ENCODE measurements at places on chromosomes 16 and 17.

DNA sequence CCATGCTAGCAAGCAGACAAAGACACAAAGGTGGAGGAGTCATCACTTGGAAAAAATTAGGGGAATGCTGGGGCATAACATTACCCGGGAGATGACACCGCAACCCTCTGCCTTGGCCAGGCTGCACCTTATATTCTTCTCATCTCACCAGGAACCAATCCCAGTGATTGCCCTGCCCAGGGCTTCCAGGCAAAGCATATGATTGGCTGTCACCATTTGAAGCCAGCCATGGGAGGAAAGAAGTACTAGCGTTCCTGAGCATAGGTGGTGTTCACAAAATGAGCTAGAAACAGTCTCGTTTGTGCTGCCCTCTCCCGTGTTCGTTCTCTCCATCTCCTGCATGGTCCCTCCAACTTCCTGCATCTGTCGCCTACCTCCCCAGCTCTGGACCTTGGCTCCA lies 29.6 kb downstream of the TEKT5 start:
- no peak for DNase-seq

DNA sequence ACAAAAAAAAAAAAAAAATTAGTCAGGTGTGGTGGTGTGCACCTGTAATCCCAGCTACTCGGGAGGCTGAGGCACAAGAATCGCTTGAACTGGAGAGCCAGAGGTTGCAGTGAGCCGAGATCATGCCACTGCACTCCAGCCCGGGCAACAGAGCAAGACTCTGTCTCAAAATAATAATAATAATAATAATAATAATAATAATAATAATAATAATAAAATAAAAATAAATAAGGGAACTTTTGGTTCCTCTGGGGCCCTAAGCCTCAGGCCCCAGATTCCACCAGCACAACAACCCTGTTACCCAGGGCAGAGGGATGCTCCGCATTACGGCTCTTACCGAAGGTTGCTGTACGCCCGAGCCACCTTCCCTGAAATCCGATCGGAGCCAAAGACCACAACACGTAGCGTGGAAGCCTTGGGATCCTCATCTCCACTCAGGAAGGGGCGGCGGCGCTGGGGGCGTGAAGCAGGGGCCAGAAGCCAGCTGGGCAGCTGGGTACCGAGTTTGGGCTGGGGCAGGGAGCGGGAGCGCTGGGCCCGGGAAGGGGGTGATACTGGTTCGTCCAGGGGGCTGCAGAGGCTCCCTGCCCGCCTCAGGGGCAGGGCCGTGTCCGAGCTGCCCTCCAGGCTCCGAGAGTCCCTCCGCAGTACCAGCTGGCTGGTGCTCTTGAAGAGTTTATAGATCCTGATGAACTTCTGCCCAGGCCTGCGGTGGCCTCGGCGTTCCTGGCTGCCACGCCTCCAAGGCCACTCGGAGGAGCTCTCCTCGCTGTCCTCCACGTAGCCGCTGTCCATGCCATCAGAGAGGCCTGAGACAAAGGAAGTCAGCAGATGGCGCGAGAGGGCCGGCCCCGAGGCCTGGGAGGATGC lies 20.6 kb upstream of the PIK3R6 start:
- DNase-seq = no peak

DNA sequence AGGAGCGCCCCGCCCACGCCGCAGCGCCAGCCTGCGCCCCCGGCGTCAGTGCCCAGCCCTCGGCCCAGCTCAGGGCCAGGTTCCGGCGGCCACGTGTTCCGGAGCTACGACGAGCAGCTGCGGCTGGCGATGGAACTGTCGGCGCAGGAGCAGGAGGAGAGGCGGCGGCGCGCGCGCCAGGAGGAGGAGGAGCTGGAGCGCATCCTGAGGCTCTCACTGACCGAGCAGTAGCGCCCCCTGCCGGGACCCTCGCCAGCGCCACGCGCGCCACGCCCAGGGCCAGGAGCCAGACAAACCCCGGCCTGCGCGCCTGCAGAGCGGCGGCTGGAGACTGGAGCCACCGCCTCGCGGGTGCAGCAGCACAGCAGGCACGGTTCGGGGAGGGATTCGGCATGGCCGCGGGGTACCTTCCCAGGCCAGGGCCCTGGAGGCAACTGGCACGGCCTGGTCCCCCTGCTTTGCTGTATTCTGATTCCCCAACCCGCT lies 9.3 kb downstream of the CORO6 start:
- DNase-seq = peak; percentile 81

GRCh38 chr16:21619765-21620425 lies 20.5 kb downstream of the METTL9 start:
- DNase-seq = no peak

DNA sequence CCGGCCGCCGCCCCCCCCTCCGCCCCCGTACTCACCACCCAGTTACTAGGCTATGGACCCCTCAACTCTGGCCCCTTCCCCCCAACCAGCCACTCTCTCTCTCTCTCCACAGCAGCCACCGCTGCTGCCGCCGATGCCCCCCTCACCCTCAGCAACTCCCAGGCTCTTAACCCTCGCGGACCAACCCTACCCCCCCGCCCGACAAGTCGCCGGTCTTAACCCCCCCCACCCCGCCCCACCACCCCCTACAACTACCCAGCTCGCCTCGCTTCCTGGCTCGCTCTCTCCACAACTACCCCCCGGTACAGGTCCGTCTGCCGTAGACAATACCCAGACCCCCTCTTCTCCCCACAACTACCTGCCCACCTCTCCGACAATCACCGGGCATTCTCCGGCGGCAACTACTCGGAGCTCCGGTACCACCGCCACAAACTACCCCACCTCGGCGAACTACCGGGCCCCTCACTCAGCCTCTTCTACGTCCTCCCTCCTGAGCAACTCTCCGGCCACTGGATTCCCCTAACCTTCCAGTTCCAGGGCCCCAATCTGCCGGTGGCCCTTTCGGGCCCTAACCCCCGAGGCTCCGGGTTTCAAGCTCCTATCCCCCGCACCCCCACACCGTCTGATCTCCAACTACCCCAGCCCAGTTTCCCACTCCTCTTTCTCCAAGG lies 702 bp downstream of the PHF23 start:
- DNase-seq = no peak

- DNase-seq = no peak
Observed at GRCh38 chr17:9383826-9384225, 191.8 kb downstream of the STX8 start.

- DNase-seq = peak; percentile 16
Observed at GRCh38 chr17:42107597-42108576, 4.6 kb downstream of the DHX58 start.

GRCh38 chr17:78040440-78041385 lies 82.2 kb downstream of the TNRC6C start:
- no peak for DNase-seq

GRCh38 chr16:17408296-17408695 lies 62.5 kb downstream of the XYLT1 start:
- no peak for DNase-seq

- no peak for DNase-seq
Observed at GRCh38 chr16:2898831-2899563, 12.7 kb upstream of the FLYWCH1 start.

- DNase-seq = no peak
Observed at GRCh38 chr17:6576038-6576785, 19.9 kb upstream of the PITPNM3 start.

GRCh38 chr17:81998212-81998611 lies 20.8 kb downstream of the ASPSCR1 start:
- no peak for DNase-seq

GRCh38 chr17:7561589-7562207 lies at the start of gene SENP3:
SENP3 (plus strand) TSS chr17:7561919; CDS start chr17:7563077, 1,158 bp downstream.
- peak; percentile 72 for DNase-seq

DNA sequence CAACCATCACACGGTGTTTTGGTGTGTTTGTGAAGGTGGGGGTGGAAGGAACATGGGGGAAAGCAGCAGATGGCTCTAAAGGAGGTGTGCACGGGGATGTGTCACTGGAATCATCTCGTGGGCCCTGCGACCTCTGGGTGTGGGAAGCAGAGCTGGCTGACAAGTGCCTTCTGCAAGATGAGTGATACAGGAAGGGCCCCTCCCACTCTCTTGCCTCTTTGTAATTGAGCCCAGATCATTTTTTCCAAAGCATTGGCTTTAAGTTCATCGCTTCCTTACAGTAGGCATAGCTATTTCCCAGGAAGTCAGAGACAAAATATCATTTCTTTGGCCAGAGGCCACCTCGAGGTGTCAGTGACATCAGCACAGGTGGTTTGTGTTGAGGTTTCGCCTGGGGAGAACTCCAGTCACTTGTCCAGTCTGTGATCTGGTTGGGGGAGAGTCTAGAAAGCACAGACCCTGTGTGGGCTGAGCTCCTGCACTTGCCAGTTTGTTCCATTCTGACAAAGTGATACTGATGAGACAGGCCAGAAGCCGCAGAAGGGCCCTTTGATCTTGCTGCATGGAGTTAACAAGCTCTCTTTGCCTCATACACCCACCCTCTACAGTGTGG lies 20.6 kb upstream of the SNTB2 start:
- no peak for DNase-seq

- DNase-seq = no peak
Observed at GRCh38 chr17:77839698-77840512, 118.6 kb upstream of the TNRC6C start.

GRCh38 chr17:42603318-42603717 lies 5.9 kb downstream of the RETREG3 start:
- no peak for DNase-seq

GRCh38 chr16:13510425-13511151 lies 409.4 kb upstream of the ERCC4 start:
- no peak for DNase-seq

GRCh38 chr16:22217890-22218730 lies 12.0 kb downstream of the EEF2K start:
- no peak for DNase-seq

GRCh38 chr17:45228763-45229539 lies 7.3 kb downstream of the FMNL1 start:
- peak; percentile 87 for DNase-seq

Data from fibroblast of the conjunctiva (primary cell).